ENCODE measurements at places on chromosomes 11 and 22.

DNA sequence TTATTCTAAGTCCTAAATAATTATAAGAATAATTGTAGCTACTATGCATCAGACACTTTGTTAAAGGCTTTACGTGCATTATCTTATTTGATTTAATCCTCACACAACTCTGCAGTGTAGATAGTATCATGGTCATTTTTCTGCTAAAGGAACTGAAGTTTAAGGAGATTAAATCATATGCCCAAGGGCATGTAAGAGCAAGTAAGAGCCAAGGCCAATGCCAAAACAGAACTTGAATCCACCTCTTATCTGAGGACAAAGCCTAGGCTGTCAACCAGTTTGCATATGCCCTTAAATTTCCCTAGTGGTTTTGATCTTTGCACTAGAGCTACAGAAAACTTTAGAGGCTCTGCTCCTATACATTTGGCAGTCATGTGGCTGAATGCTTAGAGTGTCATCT, 65.6 kb upstream of the OR5AK2 start:
- no peak for DNase-seq

DNA sequence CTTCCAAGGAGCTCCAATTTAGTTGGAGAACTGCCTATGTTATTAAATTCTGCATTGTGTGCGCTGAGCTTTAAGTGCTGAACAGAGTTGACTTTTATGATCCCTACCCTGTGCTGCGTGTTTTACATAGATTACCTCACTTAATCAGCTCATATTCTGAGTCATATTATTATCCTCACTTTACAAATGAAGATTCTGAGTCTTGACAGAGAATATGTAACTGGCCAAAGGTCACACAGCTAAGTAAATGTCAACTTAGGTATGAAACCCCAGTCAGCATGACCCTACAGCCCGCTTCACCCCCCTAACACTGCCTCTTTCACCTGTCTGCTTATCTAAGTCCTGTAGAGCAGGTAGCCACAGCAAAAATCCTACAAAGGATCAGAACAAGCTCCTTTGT, 19.8 kb upstream of the TMPRSS5 start:
- no peak for DNase-seq

DNA sequence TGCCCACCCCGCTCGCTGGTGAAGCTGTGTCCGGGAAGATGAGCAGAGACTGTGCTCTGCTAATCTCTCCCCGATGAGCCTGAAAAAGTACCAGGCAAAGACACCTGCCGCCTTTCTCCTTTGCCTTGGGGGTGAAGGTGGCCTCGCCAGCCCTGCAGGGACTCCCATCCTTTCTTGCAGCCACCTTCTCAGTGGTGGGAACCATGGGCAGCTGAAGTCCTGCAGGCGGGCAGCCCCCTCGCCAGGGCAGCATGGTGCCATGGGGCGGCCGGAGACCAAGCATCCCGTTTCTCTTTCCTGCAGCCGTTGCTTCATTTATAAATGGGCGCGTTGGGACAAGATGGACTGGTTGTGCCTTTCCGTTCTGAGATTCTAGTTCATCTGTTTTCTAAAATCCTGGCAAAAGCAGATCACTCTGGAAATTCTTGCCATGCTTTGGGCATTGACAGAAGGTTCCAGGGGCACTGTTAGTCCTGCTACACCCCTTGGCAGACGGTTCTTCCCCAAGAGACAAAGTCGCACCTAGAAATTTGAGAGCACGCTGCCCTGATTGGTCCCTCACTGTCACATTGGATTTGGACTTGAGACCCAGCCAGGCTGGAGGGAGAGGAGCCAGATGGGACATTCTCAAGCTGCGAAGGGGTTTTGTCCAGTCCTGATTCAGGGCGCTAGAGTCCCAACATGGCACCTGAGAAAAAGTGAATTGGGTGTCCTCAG, 7.5 kb downstream of the CTTN start:
- no peak for DNase-seq

DNA sequence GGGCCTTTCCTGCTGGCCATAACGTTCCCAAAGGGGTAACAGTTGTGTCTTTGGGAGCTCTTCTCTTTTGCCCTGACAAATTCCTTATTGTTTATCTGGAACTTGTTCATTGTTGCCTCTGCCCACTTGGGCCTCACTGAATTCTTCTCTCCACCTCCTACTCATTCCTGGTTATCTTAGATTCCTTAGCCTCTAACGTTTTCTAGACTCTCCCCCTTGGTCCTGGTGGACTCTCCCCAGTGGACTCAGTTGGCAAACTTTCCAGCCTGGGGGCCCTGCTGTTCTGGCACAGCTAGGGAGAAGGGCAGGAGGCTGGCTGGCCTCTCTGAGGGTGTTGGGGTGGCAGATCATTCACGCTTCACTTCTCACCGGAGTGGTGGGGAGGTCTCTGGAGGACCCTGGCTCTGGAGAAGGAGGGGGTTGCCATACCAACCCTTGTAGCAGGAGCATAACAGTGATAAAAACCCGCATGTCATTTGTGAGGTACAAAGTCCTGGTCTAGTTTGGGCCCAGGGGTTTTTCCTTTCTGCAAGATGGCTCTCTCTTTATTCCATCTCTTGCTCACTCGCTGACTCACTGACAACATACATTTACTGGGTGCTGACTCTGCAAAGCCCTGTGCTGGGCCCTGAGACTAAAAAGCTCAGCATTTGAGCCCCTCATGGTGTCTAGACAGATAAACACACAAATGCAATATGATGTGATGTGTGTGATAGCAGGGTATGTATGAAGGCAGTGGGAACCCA, 39.7 kb downstream of the YWHAH start:
- no peak for DNase-seq

GRCh38 chr22:17700778-17701177, 62.2 kb downstream of the BCL2L13 start:
- no peak for DNase-seq

DNA sequence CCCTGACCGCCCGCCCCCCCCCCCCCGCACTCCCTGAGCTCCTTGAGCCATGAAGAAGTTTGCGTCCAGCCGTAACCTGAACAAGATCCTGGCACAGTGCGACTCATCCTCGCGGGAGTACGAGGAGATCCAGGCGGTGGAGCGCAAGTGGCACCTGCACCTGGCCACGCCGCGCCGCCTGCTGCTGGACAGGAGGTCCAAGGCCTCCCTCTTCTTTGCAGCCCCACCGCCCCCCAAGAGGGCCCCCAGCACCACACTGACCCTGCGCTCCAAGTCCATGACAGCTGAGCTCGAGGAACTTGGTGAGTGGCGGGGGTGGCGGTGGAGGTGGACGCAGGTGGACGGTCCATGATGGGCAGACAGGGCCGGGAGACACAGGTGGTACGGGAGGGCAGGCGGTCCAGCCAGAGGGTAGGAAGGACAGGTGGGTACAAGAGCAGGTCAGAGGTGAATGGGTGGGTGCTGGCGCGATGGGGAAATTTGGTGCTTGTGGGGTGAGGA, 32.1 kb upstream of the ACR start:
- DNase-seq: no peak

DNA sequence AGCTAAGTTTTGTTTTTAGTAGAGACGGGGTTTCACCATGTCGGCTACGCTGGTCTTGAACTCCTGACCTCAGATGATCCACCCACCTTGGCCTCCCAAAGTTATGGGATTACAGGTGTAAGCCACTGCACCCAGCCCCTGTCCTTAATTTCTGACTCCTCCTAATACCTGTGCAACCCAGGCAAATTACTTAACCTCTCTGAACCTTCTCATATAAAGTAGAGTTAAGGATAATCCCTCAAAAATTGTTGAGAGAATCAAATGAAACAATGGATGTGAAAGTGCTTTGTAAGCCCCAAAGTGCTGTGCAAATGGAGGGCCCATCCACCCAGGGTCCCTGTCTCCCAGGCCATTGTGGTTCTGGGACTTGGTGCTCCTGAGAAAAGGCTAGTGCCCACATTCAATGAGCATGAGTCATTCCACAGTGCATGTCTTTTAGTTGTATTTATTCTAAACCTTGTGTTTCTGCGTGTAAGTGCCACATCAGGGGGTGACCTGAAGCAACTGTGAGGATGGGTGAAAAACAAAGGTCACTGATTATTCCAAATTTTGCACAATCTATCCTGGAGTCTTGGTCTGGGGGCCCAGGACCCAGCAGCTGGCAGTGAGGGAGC, 61.4 kb upstream of the PTPRJ start:
- DNase-seq: peak; percentile 79

GRCh38 chr11:27949951-27950738, 157.8 kb downstream of the KIF18A start:
- DNase-seq: peak; percentile 6

- no peak for DNase-seq
Observed at GRCh38 chr11:134476435-134477021, 64.5 kb upstream of the B3GAT1 start.

- no peak for DNase-seq
Observed at GRCh38 chr22:36737776-36738175, 34.2 kb upstream of the CACNG2 start.

DNA sequence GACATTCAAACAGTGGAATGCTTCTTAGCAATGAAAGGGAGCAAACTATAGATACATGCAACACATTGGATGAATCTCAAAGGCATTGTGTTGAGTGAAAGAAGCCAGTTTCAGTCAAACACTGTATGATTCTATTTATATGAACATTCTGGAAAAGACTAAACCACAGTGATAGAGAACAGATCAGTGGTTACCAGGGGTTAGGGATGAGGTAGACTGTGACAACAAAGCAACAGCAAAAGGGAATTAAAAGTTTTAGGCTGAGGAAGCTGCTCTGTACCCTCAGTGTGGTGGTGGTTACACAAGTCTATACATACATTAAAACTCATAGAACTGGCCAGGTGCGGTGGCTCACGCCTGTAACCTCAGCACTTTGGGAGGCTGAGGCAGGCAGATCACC, 23.0 kb downstream of the FDX1 start:
- no peak for DNase-seq

- peak; percentile 62 for DNase-seq
Observed at GRCh38 chr22:36374603-36375024, 13.2 kb downstream of the MYH9 start.

DNA sequence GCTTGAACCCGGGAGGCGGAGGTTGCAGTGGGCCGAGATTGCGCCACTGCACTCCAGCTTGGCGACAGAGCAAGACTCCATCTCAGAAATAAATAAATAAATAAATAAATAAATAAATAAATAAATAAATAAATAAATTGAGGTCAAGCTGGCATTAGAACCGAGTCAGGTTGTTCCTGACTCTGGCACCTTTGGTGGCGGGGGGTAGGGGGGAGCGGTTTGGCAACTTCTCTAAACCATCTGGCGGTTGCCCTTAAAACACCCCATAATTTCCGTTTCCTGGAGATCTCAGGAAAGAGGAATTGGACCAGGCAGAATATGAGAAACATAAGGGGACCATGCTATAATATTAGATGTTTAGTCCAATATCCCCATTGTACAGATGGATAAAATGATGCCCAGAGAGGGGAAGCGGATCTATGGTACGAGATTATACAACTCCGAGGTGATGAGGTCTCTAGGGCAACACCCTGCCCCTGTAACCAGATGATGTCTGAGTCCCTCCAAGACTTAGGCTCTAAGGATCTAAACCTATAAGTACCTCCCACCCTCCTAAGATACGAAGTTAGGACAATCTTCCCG, 785 bp downstream of the CLPB start:
- DNase-seq: no peak

- DNase-seq: no peak
Observed at GRCh38 chr11:35286126-35286525, 133.2 kb downstream of the SLC1A2 start.

DNA sequence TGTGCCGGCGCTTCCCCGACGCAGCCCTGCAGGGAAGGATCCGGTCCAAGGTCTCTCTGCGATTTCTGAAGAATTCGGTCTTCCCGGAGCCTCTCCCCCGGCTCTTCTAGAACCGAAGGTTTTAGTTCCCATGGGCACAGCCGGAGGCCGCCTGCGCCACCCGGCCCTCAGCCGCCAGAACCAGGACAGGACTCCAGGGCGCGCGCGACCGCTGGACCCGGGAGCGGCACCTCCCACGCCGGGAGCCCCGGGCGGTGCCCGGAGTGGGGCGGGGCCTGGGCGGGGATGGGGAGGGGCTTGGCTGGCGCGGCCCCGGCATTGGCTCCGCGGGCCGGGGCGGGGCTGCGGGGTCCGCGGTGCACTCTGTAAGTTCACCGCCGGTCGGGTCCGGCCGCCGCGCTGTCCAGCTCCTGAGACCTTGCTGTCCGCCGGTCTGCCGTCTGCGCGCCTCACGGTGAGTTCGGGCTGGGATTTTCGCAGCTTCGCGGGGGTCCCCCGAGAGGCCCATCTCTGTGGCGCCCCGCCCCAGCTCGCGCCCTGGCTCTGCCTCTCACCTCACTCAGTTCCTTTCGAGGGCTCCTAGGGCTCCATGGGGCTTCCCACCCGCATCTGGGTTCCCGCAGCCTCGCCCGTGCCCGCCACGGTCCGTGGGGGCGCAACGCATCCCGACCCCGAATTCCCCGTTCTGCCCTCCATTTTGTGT, at the start of gene CDC42EP2:
TSS of gene CDC42EP2 (plus strand) at position 366 of the 703 bp plus-strand sequence. CDS start 6,033 bp downstream, outside the sequence.
- peak; percentile 88 for DNase-seq

- peak; percentile 63 for DNase-seq
Observed at GRCh38 chr22:19631899-19632667, 82.2 kb upstream of the SEPTIN5 start.

DNA sequence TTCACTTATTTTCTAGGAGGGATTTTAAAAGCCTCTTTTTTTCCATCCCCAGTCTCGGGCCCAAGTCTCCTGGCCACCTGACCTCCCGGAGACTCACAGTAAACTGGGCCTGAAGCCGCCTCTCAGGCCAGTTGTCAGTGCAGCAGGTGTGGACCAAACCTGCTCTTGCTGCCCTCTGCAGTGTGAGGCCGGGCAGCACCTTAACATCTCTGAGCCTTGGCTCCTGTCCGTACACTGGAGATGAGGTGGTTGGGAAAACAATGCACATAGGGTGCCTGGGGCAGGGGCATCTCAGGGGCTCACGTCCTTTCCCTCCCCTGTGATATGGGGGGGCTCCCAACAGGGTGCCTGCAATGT, 45.1 kb downstream of the PHF21B start:
- DNase-seq: no peak

- DNase-seq: no peak
Observed at GRCh38 chr11:97722721-97723120, 1298.0 kb upstream of the CNTN5 start.

GRCh38 chr11:27532652-27533325, 26.2 kb upstream of the LIN7C start:
- DNase-seq: peak; percentile 9

GRCh38 chr11:82776377-82776776, 42.7 kb upstream of the FAM181B start:
- DNase-seq: peak; percentile 57

- peak; percentile 62 for DNase-seq
Observed at GRCh38 chr11:10267821-10268220, 26.2 kb downstream of the SBF2 start.

- DNase-seq: no peak
Observed at GRCh38 chr11:114569801-114570200, 10.1 kb upstream of the NXPE1 start.

GRCh38 chr22:29625090-29625825, 21.8 kb downstream of the NF2 start:
- peak; percentile 88 for DNase-seq

- no peak for DNase-seq
Observed at GRCh38 chr22:29201782-29202181, 3.9 kb upstream of the EMID1 start.

- no peak for DNase-seq
Observed at GRCh38 chr11:121696177-121696871, 243.6 kb upstream of the SORL1-AS1 start.

DNA sequence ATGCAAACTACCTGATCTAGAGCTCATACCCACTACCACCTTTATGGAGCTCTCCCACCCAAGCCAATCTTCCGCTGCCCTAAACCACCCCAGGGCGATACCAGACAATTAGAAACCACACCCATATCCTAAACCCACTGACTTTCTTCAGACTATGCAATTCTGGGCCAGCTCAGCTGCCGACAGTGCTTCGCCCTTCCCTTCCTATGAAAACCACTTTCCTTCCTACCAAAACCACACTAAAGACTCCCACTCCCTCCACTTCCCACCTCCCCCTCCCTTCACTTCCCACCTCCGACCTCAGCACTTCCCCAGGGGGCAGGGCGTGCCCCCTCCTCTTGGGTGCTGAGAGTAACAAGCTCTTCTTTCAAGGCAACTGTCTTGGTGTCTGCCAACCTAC, 25.1 kb downstream of the B3GAT1 start:
- DNase-seq: no peak
